ENCODE measurements at places on chromosomes 11 and 22.

GRCh38 chr22:18035751-18036150, 11.4 kb upstream of the MICAL3 start:
- DNase-seq, result peak; percentile 47

DNA sequence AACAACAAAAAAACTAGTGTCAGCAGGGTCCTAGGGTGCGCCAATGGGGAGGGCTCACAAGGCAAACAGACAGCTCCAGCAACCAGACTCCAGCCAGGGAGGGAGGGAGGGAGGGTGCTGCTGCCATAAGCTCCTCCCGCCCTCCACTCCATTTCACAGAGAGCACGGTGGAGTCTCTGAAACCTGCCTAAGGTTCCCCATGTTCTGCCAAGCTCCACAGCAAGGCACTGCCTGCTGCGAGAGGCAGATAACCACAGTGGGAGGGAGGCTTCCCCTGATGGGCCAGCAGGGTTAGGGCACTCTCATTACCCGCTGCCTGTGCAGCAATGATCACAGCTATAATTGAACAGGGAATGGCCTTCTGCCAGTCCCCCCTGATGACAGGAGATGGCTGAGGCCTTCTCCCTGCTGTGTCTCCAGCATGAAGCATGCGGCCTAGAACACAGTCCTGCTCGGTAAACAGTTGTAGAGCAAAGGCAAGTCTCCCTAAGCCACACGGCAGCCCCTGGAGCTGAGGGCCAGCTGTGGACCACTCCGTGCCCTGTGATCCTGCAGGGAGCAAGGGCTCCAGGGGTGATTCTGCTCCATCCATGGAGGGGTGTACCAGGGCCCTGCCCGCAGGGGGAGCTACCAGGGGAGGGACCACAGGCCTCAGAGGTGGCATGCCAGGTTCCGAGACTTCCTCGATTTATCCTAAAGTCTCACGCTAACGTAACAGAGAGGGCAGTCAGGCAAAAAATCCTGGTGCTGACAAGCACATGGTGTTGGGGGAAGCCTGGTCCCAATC, 42.9 kb downstream of the PC start:
- DNase-seq, result no peak

- DNase-seq, result no peak
Measured at GRCh38 chr11:119802670-119803069, 73.7 kb upstream of the NECTIN1 start.

DNA sequence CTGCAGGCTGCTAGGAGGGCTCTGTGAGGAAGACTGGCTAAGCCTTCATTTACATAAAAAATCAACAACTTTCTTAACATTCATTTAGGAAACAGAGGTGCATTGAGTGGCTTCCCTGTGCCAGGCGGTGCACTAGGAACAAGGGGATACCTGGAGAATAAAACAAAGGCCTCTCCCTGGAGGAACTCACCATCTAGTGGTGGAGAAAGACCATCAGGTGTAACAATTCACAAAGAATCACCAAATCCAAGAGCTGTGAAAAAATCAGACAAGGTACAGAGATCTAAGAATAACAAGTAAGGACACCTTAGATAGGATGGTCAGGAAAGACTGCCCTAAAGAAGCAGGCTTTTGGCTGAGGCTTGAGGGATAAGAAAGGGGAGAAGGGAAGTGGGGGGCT, 40.3 kb downstream of the CSNK2A3 start:
- DNase-seq, result no peak

DNA sequence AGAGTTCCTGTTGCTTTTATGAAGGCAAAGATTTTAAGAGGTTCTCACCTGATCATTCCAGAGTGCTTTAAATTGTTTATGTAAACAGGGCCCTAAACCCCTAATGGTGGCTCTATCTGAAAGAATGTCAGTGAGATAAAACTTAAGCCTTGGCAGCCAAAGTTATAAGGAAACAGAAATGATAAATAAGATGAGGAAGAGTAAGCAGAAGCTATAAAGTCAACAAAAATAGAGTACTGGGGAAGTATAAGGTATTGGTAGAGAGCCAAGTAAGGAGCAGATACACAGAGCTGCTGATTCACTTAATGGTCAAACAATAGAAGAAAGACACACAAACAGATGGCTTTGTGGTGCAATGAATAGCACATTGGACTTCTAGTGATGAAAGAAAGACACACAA, 37.9 kb downstream of the TMPRSS5 start:
- no peak for DNase-seq

DNA sequence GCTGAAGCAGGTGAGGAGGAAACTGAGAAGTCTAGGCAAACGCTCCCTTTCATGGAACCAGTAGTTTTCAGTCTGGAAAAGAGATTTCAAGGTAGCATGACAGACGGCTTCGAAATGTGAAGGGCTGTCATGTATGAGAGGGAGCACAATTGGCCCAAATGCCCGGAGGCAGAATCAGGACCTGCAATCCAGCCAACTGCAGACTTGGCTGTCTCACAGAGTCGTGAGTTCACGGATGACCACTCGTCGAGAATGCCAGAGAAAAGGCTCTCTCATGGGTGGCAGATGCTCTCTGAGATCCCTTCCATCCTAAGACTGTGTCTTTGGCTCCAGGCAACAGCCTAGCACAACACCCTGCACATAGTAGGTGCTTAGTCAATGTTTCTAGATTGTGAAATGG, 134.8 kb downstream of the DSCAML1 start:
- DNase-seq, result no peak

GRCh38 chr11:130671801-130672700, 223.6 kb downstream of the ADAMTS15 start:
- DNase-seq, result peak; percentile 44

DNA sequence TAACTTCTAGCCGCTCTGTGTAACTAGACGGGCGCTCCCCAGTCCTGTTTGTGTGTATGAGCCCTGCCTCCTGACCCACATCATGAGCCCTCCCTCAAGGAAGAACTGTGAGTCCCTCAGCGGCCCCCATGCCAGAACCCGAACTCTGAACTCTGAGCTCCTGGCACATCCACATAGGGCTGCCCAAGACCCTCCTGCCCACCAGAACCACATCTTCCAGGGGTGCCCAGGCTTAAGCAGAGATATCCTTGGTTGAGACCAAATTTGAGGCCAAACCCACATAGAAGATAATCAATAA, 3.0 kb downstream of the TRIM29 start:
- no peak for DNase-seq

DNA sequence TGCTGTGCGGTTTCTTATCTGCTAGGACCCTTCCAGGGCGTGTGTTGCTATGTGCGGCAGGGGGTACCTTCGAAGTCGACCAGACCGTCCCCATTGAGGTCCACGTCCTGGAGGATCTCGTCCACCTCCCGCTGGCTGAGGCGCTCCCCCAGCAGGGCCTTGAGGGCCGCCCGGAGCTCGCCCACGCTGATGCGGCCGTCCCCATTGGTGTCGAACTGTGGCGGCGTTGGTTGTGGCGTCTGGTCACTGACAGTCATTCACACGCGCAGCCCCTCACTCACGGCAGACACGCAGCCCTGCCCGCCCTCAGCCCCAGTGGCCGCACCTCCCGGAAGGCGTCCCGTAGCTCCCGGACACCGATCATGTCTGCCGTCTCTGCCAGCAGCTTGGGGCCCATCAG, 3.5 kb downstream of the CABP2 start:
- no peak for DNase-seq

GRCh38 chr22:17120281-17120680, 879 bp downstream of the TMEM121B start:
- DNase-seq, result peak; percentile 71

GRCh38 chr11:58276151-58276550, 8.1 kb upstream of the OR10W1 start:
- DNase-seq, result no peak

GRCh38 chr11:64846998-64847666, 2.7 kb upstream of the CDC42BPG start:
- peak; percentile 97 for DNase-seq

DNA sequence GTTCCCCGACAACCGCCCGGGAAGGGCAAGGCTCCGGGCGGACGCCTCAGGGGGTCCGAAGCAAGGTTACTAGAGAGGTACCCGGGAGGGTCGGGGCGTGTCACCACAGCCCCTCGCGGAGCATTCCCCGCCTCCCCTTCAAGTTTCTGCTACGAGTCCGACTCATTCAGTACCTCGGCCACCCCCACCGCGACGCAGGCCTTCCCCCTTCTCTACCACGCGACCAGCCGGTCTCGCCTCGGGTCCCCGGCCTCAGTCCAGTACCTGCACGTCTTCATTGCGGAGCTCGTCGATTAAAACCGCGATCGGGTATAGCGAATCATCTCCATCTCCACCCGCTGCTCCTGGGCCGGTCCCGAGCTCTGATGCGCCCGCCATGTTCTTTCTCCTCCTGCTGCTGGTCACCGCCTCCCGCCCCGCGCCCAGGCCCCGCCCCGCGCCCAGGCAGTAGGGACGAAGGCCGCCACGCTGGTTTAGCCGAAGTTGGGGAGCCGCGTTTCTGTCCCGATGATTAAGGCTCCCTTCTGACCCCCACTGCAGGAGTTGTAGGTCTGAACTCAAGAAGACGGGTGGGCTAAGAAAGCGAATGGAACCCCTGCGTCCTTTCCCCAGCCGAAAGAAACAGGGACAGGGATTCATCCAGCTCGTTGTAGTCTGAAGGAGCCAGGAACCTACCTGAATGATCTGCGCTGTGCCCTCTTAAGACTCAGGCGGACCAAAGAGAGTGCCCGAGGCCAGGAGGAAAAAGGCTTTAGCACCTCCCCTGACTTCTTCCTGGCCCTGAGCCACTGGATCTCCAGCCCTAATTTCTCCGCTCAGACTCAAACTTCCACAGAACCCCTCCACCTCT, at the start of gene PPP2R1B:
Gene PPP2R1B, minus strand, starts transcription at position 406 of the 850 bp plus-strand sequence. Its CDS starts 28 bp downstream, at position 378.
- peak; percentile 98 for DNase-seq

DNA sequence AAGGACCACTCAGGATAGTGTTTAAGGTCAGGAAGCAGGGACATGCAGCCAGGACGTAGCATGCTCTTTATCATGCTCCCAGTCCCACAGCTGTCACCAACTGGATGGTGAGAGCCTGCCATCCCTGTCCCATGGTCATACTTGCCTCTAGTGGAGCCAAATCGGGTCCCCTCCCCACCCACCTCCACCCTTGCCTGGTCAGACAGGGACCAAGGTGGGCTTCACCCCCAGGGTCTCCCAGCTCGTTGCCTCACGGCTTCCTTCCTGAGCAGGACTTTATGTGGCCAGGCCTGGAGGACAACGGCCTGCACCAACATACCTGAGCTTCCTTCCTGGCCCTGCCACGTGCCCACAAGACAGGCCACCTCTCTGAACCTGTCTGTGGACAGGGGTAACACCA, 19.8 kb downstream of the A4GALT start:
- DNase-seq, result no peak

DNA sequence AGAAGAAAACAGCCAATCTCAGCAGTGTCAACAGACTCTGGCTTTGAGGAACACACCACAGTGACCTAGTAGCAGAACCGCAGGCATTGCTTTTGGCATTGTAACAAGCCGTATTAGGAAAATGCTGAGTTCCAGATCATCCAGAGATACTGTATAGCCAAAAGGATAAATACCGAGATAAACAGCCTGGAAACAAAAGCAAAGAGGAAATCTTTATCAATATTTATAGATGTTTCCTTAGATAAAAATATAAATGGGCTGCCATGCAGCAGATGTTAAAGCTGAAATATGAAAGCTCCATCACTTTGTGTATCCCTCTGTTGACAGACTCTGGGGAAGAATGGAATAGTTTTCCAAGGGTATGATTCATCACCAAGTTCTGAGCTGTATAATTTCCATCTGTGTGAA, 98.9 kb upstream of the TP53AIP1 start:
- DNase-seq, result no peak

- no peak for DNase-seq
Measured at GRCh38 chr22:38461057-38461413, 6.0 kb upstream of the KCNJ4 start.

GRCh38 chr11:35802672-35803071, 140.1 kb downstream of the TRIM44 start:
- DNase-seq, result no peak

DNA sequence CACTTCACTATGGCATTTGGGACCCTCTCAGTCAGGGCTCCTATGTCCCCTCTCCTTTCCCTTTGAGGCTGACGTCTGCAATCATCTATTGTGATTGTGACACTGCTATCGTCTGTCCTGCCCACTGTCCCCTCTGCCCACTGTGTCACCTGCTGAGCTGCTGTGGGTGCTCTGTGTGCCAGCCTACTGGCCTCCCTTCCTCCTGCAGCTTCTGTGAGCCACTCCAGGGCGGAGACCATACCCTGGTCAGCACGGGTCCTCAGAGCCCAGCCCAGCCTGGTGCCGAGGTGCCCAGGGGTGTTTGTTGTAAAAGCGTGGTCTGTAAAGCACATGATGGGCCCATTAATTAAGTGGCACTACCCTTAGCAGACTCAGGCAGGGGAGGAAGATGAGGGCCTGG, 29.4 kb downstream of the MPPED1 start:
- DNase-seq, result no peak

DNA sequence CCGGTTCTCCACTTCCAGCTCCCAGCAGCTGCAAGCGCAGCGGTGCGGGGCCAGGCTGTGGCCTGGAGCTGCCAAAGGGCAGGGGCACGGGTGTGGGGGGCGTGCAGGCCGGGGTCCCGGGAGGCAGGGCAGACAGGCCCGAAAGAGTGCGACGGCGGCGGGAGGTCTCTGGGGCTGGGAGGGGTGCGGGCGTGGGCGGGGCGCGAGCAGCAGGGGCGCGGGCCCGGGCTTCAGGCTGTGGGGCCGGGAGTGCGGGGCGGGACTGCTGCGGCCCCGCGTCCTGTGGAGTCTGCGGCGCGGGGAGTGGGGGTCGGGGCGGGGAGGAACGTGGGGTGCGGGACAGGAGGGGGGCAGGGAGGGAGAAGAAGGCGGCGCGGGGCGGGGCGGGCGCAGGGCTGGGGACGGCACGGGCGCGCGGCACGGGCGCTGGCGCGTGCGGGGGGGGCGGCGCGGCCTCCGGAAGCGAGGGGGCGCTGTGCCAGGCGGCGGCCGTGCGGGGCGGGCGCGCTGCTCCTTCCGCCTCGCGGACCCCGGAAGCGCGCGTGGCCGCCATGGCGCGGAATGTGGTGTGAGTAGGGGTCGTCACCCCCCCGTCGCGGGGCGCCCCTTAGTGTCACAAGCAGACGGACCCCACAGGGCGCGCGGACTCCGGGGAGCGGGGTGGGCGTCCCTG, at the start of gene MRPL23:
Gene MRPL23, plus strand, starts transcription at position 521 of the 673 bp plus-strand sequence. Its CDS starts 31 bp downstream, at position 552.
- no peak for DNase-seq

- DNase-seq, result peak; percentile 94
Measured at GRCh38 chr22:37752189-37753087, 55.3 kb upstream of the GCAT start.

GRCh38 chr22:49427341-49427740, 400.3 kb downstream of the BRD1 start:
- DNase-seq, result no peak

DNA sequence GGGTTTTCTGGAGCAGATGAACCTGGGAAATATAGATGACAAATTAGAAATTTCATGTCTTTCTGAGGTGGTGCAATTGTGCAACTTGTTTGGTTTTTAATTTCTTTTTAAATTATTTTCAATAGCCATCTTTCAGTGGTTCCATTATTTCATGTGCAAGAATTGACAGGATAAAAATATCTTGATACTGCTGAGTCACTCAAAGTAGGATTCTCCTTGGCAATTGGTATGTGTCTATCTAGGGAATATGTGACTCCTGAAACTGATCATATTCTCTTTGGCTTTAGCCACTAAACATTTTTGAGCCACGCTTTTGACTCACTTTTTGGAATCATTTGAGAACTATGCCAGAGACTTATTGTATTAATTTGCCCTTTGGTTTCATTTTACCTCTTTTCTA, 331.5 kb downstream of the KCNA4 start:
- DNase-seq, result no peak

GRCh38 chr11:81007046-81007445, 1566.2 kb upstream of the TENM4 start:
- peak; percentile 10 for DNase-seq
